ENCODE measurements at places on chromosomes 7 and 10.

DNA sequence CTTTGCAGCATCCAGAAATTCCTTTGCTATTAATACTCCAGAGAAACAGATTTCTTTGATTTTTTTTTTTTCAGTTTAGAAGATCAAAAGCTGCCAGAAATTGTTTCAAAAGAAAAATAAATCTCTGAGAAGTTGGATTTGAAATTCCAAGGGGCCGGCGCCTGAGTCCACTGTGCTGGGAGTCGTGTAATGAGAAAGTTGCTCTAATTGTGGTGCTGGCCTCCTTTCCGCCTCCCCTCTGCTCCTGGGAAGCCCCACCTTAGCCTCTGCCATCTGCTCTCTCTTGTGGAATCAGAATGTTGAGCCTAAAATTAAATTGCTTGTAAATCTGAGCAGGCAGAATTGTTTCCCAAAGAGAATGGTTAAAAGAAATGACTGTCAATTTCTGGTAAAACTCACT lies 93.3 kb downstream of the EMX2 start:
- no peak for DNase-seq

GRCh38 chr7:85757348-85757747 lies 570.5 kb upstream of the SEMA3D start:
- no peak for DNase-seq

DNA sequence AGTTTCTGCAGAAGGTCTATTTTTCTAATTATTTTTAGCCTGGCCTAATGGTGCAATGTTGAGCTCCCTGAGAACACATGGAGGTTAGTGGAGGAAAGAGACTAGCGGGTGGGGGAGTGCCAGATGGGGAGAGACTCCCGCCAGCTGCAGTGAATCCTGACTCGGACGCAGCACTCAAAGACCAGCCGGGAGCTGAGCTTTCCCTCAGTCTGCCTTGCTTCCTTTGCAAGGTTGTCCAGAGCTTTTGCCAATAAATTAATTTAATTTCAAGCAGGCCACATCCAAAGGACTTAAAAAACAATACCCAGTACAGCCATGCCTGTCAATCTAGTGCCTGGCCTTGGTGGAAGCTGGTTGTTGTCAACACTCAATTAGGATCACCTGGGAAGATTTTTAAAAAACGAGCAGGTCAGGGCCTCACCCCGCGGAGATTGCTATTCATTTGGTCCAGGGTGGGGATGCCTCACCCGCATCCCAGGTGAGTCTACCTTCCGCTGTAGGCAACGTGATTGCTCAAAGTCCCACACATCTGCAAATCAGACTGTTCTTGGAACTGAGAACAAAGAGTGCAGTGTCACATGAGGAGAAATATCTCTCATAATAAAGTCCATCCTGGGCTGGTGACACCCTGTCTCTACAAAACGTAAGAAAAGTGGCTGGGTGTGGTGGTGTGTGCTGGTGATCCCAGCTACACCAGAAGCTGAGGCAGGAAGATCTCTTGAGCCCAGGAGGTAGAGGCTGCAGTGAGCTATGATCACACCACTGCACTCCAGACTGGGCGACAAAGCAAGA lies 4.0 kb downstream of the CLRN3 start:
- no peak for DNase-seq

GRCh38 chr10:69955897-69956740 lies 96.5 kb upstream of the MACROH2A2 start:
- no peak for DNase-seq

DNA sequence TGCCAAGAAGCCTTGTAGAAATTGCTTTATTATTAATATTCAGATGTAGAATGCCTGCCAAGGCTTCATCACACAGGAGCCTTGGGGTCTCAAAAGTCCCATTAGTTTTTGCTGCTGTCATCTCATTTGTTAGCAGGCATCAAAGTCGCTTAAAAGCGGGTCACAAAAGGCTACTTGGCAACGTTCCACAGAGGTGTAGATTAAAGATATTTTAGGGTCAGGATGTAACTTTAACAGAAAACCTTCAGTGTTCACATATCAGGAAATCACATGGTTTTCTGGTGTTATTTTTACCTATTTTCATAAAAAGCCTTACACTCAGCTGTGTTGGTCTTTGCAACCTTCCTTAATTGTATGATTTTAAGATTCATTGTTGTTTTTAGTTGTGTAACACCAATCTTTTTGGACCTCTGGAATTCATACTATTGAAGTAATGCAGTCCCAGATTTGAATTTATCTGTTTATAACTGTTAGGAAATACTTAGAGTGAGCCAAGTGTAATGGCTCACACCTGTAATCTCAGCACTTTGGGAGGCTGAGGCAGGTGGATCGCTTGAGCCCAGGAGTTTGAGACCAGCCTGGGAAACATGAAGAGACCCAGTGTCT lies 65.3 kb downstream of the TET1 start:
- DNase-seq, result no peak

- peak; percentile 10 for DNase-seq
These were observed 116.0 kb downstream of the SLIT1 start for GRCh38 chr10:97069576-97070362.

DNA sequence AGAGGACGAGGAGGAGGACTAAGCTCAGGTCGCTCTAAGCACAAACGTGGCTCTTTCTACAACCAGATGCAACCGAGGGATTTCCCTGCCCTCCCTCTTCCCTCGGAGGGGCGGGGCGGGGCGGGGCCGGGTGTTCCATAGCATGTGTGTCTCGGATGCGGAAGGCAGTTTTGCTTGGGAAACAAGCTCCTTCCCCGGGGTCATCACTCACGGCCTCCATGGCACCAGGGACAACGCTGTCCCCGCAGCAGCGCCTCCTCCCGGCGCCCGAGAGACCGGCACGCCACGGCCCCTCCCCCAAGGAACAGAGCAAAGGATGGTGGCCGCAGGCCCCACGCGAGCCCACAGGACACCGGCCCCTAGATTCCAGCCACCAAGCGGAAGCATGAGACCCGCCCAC lies 110.5 kb downstream of the PAXIP1 start:
- DNase-seq, result no peak

DNA sequence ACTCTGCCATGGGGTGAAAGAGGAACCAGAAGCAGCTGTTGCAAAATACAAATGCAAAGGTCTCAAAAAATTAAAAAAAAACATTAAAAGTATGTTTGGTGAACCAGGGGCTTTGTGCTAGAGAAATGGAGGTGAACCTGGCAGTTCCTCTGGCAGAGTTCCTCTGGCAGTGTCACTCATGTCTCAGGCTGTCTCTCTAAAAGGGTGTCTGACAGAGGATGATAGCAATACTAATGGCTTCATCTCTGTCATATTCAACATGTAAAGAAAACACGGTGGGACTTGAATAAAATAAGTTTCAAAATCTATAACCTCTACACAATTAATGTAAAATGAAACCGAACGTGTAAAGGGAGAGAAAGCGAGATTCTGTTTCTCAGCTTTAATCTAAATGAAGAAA lies 375.7 kb upstream of the VWC2 start:
- DNase-seq, result no peak

GRCh38 chr7:66626331-66626934 lies 2.2 kb upstream of the KCTD7 start:
- DNase-seq, result no peak

Data from naive thymus-derived CD8-positive, alpha-beta T cell (primary cell).